NCI-H2171 (cell line): ENCODE measurements at places on chromosomes 5 and 9.

DNA sequence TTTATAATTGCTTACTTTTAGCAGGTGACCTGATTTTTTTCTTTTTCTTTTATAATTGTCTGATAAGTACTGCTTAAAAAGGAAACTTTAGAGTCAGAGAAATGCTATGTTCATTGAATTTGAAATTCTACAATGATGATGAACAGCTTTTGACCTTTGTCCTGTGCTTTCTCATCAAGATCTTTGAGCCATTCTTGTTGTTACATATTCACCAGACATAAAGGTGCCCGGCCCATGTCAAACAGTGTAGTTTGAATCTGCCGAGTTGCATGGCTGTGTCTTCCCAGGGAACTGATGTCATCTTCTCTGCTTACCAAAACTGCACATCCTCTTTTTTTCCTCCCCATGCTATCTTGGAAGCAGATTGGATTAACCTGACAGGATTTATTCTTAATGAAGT, 163.6 kb downstream of the LRRC70 start:
- no peak for DNase-seq

GRCh38 chr5:80895523-80895922, 64.6 kb upstream of the RASGRF2 start:
- peak; percentile 12 for DNase-seq

GRCh38 chr5:36680066-36680465, 73.7 kb downstream of the SLC1A3 start:
- DNase-seq: no peak

GRCh38 chr5:56167519-56167918, 65.6 kb downstream of the ANKRD55 start:
- no peak for DNase-seq

DNA sequence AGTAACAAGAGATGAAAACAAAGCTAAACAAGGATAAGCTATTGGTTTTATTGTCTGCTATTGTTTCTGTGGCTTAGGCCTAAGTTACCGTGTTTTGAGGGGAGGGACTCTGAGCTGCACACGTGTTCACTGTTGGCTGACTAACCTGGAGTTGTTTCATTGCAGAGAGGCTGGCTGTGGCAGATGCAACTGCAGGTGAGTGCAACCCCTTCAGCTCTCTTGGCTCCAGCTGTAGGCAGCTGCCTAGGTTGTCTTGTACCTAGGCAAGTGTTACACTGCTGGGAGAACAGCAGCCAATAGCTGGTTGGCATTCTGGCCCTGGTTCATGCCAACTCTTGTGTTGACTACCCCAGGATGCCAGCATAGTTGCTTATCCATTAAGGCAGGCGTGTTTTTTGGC, 17.6 kb upstream of the MATR3 start:
- DNase-seq: no peak

- DNase-seq: no peak
Observed at GRCh38 chr5:123434796-123435195, 11.6 kb upstream of the CEP120 start.

GRCh38 chr9:86181379-86182315, 77.8 kb downstream of the C9orf153 start:
- no peak for DNase-seq

GRCh38 chr5:31561946-31562345, 29.8 kb downstream of the C5orf22 start:
- DNase-seq: no peak

- DNase-seq: no peak
Observed at GRCh38 chr5:62574599-62574998, 4.0 kb upstream of the LRRC70 start.

- no peak for DNase-seq
Observed at GRCh38 chr5:123865641-123866040, 353.7 kb downstream of the CSNK1G3 start.

- DNase-seq: no peak
Observed at GRCh38 chr5:59126708-59127573, 544.1 kb downstream of the RAB3C start.
